ENCODE measurements at places on chromosomes 5 and 9.

DNA sequence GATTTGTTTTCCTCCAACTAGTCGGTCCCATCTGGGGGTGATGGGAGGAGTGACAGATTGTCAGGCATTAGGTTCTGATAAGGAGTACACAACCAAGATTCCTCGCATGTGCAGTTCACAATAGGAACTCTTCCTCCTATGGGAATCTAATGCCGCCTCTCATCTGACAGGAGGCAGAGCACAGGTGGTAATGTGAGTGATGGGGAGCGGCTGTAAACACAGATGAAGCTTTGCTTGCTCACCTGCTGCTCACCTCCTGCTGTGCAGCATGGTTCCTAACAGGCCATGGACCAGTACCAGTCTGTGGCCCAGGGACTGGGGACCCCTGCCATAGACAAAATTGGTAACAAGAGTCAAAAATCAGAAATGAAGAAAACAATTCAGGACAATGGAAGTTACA lies 173.3 kb upstream of the HMHB1 start:
- no peak for DNase-seq

GRCh38 chr9:105318729-105319191 lies 74.3 kb downstream of the SLC44A1 start:
- DNase-seq = no peak

GRCh38 chr5:80781356-80781755 lies 126.6 kb upstream of the DHFR start:
- no peak for DNase-seq

DNA sequence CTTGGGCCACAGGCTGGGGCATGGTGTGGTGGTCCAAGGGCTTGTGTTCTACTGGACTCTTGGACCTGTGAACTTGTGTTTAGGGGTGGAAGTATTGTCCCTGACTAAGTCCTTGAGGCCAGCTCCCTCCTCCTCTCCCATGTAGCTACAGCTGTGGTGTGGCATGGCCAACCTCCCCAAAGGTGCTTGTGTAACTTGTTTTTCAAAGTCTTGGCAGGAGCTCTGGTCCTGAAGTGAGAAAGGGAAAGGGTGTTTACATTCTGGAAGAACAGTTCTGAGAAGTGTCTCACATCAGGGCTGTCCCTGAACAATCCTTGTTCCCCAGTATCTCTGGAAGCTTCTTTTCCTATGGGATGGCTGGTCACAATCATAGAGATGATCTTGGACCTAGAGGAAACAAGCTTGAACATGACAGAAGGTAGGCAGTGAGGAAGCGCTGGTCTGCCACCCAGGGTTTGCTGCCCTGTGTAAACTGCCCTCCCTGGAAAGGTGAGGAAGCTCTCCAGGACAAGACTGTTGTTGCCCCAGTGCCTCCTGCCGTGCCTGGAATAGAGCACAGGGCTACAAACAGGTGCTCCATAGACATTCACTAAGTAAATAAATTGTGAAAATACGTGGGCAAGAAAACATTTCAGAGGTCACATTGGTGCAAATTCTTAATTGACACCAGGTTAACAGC lies 64.6 kb upstream of the KLF9 start:
- DNase-seq = no peak

GRCh38 chr5:14600846-14601245 lies 19.3 kb downstream of the OTULINL start:
- no peak for DNase-seq

- DNase-seq = no peak
Measured at GRCh38 chr5:28324174-28324573, 1285.8 kb upstream of the CDH9 start.

- no peak for DNase-seq
Measured at GRCh38 chr9:125536776-125537175, 170.2 kb downstream of the MAPKAP1 start.

GRCh38 chr9:136648751-136649150 lies 14.0 kb upstream of the EGFL7 start:
- DNase-seq = no peak

DNA sequence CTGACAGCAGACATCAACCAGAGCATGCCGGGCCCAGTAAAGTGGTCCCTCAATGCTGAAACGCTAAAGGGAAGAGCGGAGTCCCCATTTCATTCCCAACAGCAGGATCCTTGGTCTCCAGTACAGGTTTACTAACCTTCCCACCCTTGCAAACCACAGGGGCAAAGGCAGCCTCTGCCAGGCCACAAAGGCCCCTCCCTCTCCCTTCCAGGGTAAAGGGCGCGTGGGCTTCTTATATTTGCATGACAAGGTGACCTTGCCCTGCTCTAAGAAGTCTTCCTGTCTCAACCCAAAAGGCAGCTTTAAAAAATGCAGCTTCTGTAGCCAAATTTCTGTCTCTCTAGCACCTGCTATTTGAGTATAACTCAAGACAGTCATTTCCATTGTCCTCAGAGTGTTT lies 131.5 kb upstream of the PTCH1 start:
- no peak for DNase-seq

DNA sequence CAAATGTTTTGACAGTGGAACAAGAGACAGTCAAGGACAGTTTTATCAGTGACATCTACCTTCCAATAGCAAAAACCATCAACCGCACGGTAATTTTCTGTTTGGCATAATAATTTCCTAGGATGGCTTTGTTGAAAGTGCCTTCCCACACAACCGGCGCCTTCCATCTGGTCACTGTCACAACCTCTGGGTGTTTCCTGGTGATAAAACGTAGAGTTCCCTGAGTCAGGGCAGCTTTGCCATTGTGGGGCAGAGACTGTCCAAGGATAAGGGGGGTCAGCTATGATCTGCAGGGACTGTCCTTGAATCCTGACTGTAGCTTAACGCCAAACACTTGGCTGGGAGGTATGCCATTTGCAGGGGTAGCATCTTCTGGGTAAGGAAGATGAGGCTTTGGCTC lies 47.6 kb downstream of the GGTA1 start:
- DNase-seq = no peak

DNA sequence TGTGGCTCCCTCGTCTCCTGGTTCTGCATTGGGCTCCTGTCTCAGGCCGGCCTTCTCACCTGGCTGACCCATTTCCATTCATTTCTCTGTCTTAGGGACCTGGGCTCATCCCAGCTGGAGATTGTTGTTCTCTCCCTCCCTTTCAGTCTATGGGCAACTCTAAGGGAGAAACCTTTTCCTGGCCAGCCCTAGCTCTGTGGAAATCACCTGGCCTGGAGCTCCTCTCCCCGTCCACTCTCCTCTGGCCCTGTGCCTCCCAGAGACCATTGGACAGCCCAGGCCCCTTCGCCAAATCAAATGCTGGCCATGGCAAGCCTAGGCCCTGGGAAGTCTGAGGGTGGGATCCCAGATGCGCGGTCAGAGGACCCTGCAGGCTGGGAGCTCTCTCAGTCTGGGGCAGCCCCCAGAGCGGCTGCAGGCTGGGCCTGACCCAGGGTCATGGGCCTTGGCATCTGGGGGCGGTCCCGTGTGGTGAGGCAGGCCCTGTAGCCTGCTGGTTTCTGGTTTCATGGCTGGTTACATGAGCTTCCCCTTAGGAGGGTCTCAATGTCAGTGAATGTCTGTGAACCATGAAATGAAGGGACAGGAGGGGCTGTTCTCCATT lies 253.5 kb downstream of the AOPEP start:
- no peak for DNase-seq

DNA sequence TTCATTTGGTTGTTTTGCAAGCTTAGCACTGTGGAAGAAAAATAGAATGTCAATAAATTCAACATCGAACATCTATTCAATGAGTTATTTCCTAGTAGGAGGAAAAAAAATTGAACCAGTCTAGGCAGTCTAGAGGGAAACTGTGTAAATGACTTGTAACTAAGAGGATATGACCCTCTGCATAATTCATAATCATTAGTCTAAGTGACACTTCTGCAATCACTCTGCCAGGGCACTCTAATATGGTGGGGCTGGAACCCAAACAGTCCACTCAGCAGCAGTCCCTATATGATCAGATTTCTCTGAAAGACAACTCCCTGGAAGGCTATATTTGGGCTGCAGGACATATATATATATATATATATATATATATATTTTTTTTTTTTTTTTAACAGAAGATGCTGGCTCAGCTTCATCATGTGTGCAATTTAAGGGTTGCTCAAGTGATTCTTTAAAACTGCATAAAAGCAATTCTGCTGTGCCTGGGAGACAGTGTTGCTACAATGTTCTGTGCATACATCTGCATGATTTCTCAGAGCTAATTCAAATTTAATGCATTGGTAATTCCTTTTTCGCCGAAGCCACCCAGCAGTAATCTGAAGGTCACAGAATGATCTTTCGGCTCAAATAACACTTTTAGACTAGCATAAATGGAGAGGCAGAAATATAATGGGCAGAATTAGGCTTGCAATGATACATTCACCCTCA lies 482.1 kb upstream of the ZNF608 start:
- DNase-seq = no peak

GRCh38 chr5:56594792-56595191 lies 220.6 kb upstream of the MAP3K1 start:
- DNase-seq = no peak

DNA sequence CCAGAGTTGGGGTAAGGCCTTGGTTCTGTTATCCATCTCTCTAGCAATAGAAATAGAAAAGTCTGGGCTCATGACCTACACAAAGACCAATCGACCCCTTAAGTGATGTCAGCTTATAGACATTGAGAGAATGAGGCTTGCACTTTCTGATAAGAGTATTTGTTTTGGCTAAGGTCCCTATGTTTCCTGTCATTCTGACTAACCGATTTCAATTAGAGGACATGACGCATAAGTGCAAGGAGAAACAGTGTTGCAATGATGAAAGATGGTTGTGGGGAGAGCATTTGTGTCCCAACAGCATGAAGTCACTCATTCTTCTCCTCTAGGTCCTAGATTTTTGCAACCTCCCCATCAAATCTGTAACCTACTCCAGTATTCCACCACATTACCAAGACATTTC lies 255.1 kb downstream of the MAT2B start:
- no peak for DNase-seq

- peak; percentile 6 for DNase-seq
Measured at GRCh38 chr5:134005417-134006061, 764 bp upstream of the VDAC1 start.

DNA sequence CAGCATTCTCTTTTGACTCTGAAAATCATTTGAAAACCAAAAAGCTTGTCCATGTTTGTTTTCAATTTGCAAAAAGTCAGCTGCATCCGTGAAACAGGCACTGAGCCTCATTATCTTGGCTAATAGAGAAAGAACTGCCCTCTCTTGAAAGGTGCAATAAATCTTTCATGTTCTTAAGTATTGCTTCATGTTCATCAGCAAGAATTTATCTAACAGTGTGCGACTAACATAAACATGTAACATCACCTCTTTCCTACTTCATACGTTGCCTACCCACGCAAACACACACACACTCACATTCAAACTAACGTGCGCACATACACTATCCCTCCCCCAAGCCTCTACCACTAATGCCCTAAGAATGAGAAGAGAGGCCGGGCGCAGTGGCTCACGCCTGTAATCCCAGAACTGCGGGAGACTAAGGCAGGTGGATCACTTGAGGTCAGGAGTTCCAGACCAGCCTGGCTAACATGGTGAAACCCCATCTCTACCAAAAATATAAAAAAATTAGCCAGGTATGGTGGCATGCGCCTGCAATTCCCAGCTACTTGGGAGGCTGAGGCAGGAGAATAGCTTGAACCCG lies 629.7 kb upstream of the ZNF608 start:
- DNase-seq = no peak

GRCh38 chr5:96822686-96823459 lies 15.1 kb upstream of the ERAP1 start:
- DNase-seq = peak; percentile 51

DNA sequence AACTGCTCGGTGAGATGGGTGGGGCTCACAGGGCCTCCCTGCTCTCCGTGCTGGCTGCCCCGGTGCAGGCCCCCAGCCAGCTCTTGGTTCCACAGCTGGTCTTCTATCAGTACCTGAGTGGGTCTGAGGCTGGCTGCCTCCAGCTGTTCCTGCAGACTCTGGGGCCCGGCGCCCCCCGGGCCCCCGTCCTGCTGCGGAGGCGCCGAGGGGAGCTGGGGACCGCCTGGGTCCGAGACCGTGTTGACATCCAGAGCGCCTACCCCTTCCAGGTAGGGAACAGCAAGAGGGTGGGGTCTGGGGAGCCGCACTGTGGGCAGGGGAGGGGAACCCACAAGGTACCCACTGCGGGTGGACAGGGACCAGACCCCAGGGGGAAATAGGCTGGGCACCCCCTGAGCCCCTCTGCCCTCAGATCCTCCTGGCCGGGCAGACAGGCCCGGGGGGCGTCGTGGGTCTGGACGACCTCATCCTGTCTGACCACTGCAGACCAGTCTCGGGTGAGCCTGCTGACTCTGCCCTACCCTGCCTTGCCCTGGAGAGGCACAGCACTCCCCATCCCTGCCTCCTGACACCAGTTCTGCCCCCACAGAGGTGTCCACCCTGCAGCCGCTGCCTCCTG lies 2.8 kb downstream of the MAMDC4 start:
- no peak for DNase-seq

DNA sequence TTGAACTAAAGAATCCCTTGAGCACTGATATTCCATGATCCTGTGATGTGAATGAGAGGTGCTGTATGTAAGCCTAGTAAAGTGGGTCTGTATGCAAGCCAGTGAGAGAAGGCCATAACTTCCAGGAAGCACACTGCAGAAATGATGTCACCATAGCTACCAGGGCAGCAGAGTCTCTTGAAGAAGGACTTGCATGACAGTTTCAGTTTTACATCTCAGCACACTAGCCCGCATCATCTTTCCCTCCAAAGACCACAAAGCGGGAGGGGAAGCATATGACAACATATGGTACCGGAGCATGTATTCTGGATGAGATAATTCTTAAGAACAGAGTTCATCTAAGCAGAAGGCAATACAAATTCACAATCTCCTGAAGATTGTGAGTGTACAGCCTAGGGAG lies 37.6 kb upstream of the MAST4 start:
- DNase-seq = no peak

- no peak for DNase-seq
Measured at GRCh38 chr5:163772241-163772640, 266.8 kb downstream of the MAT2B start.

DNA sequence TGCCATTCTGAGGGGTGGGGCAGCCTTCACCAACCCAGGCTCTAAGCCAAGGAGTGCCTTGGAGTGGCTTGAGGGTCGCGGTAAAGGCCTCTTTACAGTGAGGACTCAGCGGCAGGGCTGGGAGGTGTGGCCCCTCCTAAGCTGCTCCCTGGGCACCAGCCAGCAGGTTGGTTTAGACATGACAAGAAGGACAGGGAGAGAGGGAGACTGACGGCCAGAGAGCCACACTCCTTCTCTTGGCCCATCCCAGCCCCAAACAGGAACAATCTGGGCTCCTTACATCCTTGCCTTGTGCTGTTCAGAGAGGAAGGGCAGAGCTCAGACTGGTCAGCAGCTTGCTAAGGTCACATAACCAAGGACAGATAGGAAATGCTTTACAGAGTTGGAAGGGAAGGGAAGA lies 94.5 kb downstream of the LMX1B start:
- no peak for DNase-seq

DNA sequence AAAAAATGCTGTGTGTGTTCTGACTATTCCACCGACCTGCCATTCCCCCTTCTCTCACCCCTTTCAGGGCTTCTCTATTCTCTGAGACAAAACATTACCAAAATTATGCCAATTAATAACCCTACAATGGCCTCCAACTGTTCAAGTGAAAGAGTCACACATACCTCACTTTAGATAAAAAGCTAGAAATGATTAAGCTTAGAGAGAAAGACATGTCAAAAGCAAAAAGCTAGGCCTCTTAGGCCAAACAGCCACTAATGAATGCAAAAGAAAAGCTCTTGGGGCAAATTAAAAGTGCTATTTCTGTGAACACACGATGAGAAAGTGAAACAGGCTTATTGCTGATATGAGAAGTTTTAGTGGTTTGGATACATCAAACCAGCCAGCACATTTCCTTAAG lies 279.6 kb upstream of the GRAMD2B start:
- no peak for DNase-seq

GRCh38 chr9:2655411-2655901 lies 33.9 kb downstream of the VLDLR start:
- peak; percentile 31 for DNase-seq

- DNase-seq = no peak
Measured at GRCh38 chr9:12760758-12761157, 14.1 kb upstream of the LURAP1L start.
